Activated CD4-positive, alpha-beta T cell treated with anti-CD3 and anti-CD28 coated beads for 36 hours (primary cell): ENCODE measurements at places on chromosomes 16 and 17. TPM values are rescaled to one million over a fixed set of nuclear protein-coding genes. Genes with fewer than 3 reads are reported as not detected.

KRTAP1-5 gene
- not detected for total RNA-seq

GPR142 gene
- total RNA-seq = not detected

EFNB3 gene
- not detected for total RNA-seq

TPSG1 gene
- total RNA-seq = not detected

RAB37 gene
- total RNA-seq = 2.7 TPM

SOST gene
- total RNA-seq = not detected

SNX20 gene
- total RNA-seq = 43.3 TPM

SALL1 gene
- not detected for total RNA-seq

ZFP3 gene
- total RNA-seq = 2.2 TPM

SPNS2 gene
- 0.37 TPM for total RNA-seq

PRSS33 gene
- not detected for total RNA-seq

C16orf54 gene
- total RNA-seq = 21.3 TPM

TBC1D28 gene
- total RNA-seq = not detected

KRTAP4-9 gene
- total RNA-seq = not detected

TBC1D3L gene
- 0.39 TPM for total RNA-seq

ZNF629 gene
- 3.7 TPM for total RNA-seq

FAM171A2 gene
- 0.32 TPM for total RNA-seq

PRSS21 gene
- 0.69 TPM for total RNA-seq

HBQ1 gene
- 1.1 TPM for total RNA-seq

CCT6B gene
- total RNA-seq = 1.6 TPM

CCL17 gene
- 1.4 TPM for total RNA-seq

BAIAP3 gene
- total RNA-seq = 0.57 TPM

KRT36 gene
- total RNA-seq = not detected

AIPL1 gene
- not detected for total RNA-seq

TM4SF5 gene
- total RNA-seq = not detected

DNAI2 gene
- 0.14 TPM for total RNA-seq

C17orf67 gene
- total RNA-seq = 4.0 TPM

TMC5 gene
- total RNA-seq = not detected

ATP2C2 gene
- total RNA-seq = not detected

SEPTIN1 gene
- total RNA-seq = 155 TPM

ENPP7 gene
- total RNA-seq = not detected

SHBG gene
- 0.25 TPM for total RNA-seq

PERCC1 gene
- not detected for total RNA-seq

PGAP3 gene
- 8.6 TPM for total RNA-seq

PIRT gene
- total RNA-seq = not detected

VEZF1 gene
- 21.3 TPM for total RNA-seq

SP2 gene
- 15.7 TPM for total RNA-seq

ANKFN1 gene
- not detected for total RNA-seq

PSKH1 gene
- 11.9 TPM for total RNA-seq

MT1X gene
- total RNA-seq = 59.3 TPM

KRT24 gene
- total RNA-seq = not detected

INCA1 gene
- 0.28 TPM for total RNA-seq

CTF1 gene
- 0.18 TPM for total RNA-seq

NECAB2 gene
- not detected for total RNA-seq

CRYBA1 gene
- not detected for total RNA-seq

KRTAP2-2 gene
- total RNA-seq = not detected
